ENCODE measurements at places on chromosomes 5 and 9. TPM values are rescaled to one million over a fixed set of nuclear protein-coding genes. Genes with fewer than 3 reads are reported as not detected.

CCNI2 gene
- not detected for total RNA-seq

UBLCP1 gene
- 14.7 TPM for total RNA-seq

ITK gene
- not detected for total RNA-seq

UBE2QL1 gene
- total RNA-seq: 0.06 TPM

Measured in aortic smooth muscle cell (primary cell).